Liver (tissue), 10 donors: ENCODE measurements at places on chromosomes 7 and 10. TPM values are rescaled to one million over a fixed set of nuclear protein-coding genes. Genes with fewer than 3 reads are reported as not detected.

Gene TRIM73
- 1.7 TPM for total RNA-seq

Gene DENND2A
- 3.0 TPM for total RNA-seq

Gene FAM25C
- total RNA-seq: not detected

Gene ARHGEF35
- total RNA-seq: 3.6 TPM

Gene CYP3A4
- 138 TPM for total RNA-seq

DNA sequence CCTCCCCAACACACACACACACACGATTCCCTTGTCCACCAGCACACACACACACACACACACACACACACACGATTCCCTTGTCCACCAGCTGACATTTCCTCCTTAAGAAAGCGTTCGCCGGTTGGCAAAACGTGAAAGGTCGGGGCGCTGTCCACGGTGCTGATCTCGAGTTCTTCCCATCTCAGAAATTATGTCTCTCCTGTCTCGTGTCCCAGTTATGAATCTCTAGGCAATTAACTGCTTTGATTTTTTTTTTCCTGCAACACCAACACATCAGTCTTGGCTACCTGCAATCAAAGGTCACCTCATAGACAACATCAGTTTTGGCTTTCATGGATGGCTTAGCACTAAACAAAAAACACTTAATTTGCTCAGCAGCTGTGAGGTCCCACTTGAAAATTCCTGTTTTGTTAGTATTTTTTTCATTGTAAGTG lies 1.9 kb downstream of the INA start:
- H3K27me3 ChIP-seq: peaks cover 3% of the 10 kb centered on the region
- no peak overlapping the region for H3K27ac ChIP-seq
- DNase-seq: peak; percentile 60
- H3K4me3 ChIP-seq: no peak overlapping the region
- no peaks in the 10 kb centered on the region for H3K36me3 ChIP-seq
- peaks cover 9% of the 10 kb centered on the region for H3K4me1 ChIP-seq

DNA sequence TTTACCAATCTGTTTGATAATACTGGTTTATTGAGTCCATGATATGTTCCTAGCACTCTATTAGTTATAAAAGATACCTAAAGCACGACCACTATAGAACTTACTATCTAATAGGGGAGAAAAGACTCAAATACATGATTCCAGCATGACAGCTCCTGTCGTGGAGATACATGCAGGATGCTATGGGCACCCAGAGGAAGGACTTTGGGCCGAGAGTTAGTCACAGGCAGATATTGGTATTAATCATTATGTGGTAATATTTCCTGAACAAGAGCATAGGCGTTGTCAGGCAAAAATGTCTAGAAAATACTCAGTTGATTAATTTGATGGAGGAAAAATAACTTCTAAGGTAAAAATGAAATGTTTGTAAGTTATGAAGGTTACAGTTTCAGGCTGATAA lies 31.8 kb downstream of the CNNM2 start:
- H3K36me3 ChIP-seq: no peaks in the 10 kb centered on the region
- no peak overlapping the region for H3K4me3 ChIP-seq
- no peaks in the 10 kb centered on the region for H3K4me1 ChIP-seq
- H3K27me3 ChIP-seq: no peaks in the 10 kb centered on the region
- no peak for DNase-seq
- no peak overlapping the region for H3K27ac ChIP-seq

DNA sequence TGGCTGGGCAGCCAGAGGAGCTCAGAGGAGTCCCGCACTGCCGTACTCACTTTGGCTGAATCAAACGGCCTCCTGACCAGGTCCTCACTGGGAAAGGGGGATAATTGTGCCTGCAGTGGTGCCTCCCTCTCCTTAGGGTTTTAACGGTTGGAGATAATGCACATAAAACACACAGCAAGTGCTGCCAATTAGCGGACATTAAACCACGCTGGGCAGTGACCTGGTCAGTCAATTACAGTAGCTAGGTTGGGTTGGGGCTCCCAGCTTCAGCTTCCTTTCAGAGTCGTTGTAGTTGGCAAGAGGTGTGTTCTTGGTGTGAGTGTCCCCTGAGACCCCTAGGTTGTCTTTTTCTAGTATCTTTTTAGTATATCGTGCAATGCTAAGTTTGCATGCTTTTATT lies 146.6 kb downstream of the C10orf105 start:
- no peak for DNase-seq
- H3K4me3 ChIP-seq: no peak overlapping the region
- H3K36me3 ChIP-seq: no peaks in the 10 kb centered on the region
- H3K4me1 ChIP-seq: peaks cover 2% of the 10 kb centered on the region

Gene TAS2R4
- total RNA-seq: 3.2 TPM
